Nephron progenitor cell (in vitro differentiated cells): ENCODE measurements at places on chromosomes 1 and 21.
A peak's percentile ranks its signal among the peaks of the same experiment; 100 is the strongest.

DNA sequence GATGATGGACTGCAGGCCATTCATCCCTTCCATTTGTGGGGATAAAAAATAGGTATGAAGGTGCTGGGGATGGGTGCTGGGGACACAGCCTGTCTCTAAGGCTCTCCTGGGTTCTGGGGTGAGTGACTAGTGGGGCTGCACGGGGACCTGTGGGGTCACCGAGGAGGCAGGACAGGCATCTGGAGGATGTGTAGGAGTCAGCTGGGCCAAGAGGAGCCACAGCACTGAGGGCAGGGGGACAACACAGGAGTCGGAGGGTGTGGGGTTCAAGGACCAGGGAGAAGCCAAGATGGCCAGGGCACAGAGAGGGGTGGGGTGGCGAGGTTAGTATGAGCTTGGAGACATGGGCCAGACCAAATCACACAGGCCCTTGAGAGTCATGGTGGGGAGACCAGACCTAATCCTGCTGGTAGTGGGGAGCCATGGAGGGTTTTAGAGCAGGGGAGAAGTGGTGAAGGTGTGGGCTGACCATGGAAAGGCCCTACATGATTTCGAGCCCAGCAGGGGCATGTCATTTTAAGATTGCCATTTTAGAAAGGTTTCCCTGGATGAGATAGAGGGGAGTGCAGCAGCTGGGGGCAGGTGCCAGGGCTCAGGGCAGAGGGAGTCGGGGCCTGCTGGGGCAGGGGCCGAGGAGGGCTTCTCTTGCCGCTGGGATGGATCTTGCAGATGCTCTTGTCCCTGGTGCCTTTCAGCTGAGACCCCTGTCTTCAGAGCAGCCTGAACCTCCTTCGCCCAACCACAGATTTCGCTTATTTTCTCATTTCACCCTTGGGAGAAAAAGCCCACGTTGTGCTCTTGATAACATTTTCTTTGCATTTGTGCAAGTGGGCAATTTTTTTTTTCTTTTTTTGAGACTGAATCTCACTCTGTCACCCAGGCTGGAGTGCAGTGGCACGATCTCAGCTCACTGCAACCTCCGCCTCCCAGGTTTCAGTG, 22.7 kb downstream of the SERINC2 start:
- peak overlapping the region; percentile 35 for H3K27ac ChIP-seq
- peaks cover 7% of the 10 kb centered on the region for H3K36me3 ChIP-seq
- peaks cover 11% of the 10 kb centered on the region for H3K4me1 ChIP-seq
- H3K27me3 ChIP-seq, result peaks cover 15% of the 10 kb centered on the region

- no peak overlapping the region for H3K27ac ChIP-seq
- DNase-seq, result no peak
- H3K4me3 ChIP-seq, result no peak overlapping the region
- no peaks in the 10 kb centered on the region for H3K36me3 ChIP-seq
- peaks cover 47% of the 10 kb centered on the region for H3K4me1 ChIP-seq
Observed at GRCh38 chr1:109892561-109893368, 17.9 kb upstream of the CSF1 start.

- peaks cover 45% of the 10 kb centered on the region for H3K4me1 ChIP-seq
- peak; percentile 71 for DNase-seq
Observed at GRCh38 chr1:26692211-26692792, 3.5 kb upstream of the ARID1A start.

- no peaks in the 10 kb centered on the region for H3K36me3 ChIP-seq
- no peak for DNase-seq
- no peaks in the 10 kb centered on the region for H3K4me1 ChIP-seq
- peaks cover 2% of the 10 kb centered on the region for H3K27me3 ChIP-seq
Observed at GRCh38 chr1:240417317-240417716, 194.6 kb downstream of the GREM2 start.

DNA sequence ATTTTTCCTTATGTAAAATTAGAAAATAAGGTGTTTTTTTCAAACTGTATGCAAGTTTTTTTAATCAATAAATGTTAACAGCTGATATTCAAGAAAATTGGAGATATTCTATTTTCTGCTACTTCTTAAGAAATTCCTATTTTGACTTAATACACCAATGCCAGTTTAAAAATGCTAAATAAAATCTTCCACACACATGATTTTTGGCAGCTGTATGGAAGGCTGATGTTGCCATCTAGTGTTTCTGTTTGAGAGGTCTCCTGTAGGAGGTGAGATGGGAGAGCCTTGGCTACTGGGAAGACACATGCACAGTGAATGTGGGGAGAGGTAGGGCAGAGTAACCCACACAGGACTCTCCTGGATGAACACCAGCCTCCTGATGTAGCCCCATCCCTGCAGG, 29.2 kb upstream of the OR2B11 start:
- H3K36me3 ChIP-seq, result no peaks in the 10 kb centered on the region
- DNase-seq, result peak; percentile 6
- H3K27me3 ChIP-seq, result peaks cover 9% of the 10 kb centered on the region
- no peak overlapping the region for H3K4me3 ChIP-seq
- H3K27ac ChIP-seq, result no peak overlapping the region

GRCh38 chr1:191969290-191969689, 189.0 kb upstream of the RGS18 start:
- H3K27me3 ChIP-seq, result no peaks in the 10 kb centered on the region
- H3K36me3 ChIP-seq, result no peaks in the 10 kb centered on the region
- H3K27ac ChIP-seq, result peak overlapping the region; percentile 69
- no peak for DNase-seq
- H3K4me3 ChIP-seq, result no peak overlapping the region

DNA sequence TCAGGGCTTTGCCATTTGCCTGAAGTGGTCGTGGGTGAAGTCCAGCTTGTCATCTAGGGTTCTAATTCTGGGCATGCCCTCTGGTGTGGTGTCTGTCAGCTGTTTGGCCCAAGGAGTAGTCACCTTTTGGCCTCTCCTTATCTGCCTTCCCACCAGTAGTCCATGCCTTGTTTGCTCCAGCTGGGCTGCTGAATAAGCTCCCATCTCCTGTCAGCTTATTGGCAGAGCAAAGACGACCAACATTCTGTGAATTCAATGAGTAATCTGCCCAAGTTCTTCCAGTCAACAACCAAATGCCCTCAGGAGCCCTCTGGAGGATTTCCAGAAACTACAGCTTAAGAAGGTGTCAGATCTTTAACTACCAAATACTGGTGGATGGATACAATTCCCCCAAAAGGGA, 7.0 kb downstream of the BCAN start:
- no peak for DNase-seq
- no peak overlapping the region for H3K27ac ChIP-seq
- no peaks in the 10 kb centered on the region for H3K4me1 ChIP-seq
- no peaks in the 10 kb centered on the region for H3K36me3 ChIP-seq

DNA sequence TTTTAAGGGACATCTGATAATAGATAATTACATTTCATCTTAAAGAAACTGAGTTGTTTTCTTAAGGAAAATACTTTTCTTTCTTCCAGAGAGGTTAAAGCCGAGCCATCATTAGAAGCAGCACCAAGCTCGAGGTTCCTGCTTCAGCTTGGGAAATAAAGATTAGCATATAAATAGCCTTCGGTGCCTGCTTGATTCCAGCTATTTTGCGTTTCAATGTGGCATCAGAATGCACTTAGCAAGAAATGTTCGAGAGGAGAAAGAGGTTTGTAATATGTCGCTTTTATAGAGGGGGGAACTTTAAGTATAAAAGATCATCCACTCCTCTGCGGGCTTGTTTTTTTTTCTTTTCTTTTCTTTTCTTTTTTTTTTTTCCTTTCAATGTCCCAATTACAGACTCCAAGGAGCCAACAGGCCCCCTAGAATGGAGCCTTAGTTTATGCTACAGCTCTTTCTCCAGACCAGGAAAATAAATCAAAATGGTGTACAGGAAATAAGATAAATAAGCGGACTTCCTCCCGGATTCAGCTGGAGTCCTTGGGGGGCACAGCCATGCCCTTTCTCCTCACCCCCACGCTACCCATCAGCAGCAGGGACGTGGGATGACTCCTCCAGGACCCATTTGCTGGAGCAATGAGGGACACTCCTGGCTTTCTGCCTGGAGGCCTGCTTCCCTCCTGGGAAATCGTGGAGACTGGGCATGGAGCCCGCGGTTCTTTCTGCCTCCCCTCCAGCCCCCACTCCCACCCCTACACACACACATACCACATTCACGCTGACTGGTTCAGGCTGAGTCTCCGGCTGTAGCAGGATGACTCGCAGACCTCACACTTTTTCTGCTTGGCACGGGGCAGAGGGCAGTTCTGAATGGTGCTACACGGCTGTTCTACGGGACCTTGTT, 131.6 kb downstream of the RRAGC start:
- peak overlapping the region; percentile 35 for H3K4me3 ChIP-seq
- peaks cover 78% of the 10 kb centered on the region for H3K27me3 ChIP-seq
- H3K36me3 ChIP-seq, result no peaks in the 10 kb centered on the region
- no peak for DNase-seq
- peak overlapping the region; percentile 18 for H3K27ac ChIP-seq
- peaks cover 35% of the 10 kb centered on the region for H3K4me1 ChIP-seq

GRCh38 chr21:34687065-34687464, 18.3 kb downstream of the CLIC6 start:
- H3K36me3 ChIP-seq, result peaks cover 7% of the 10 kb centered on the region
- H3K4me1 ChIP-seq, result peaks cover 41% of the 10 kb centered on the region
- no peak overlapping the region for H3K27ac ChIP-seq
- H3K27me3 ChIP-seq, result peaks cover 12% of the 10 kb centered on the region
- DNase-seq, result no peak

- H3K27ac ChIP-seq, result no peak overlapping the region
- peaks cover 12% of the 10 kb centered on the region for H3K36me3 ChIP-seq
- H3K4me1 ChIP-seq, result no peaks in the 10 kb centered on the region
- peak; percentile 4 for DNase-seq
- peaks cover 8% of the 10 kb centered on the region for H3K27me3 ChIP-seq
- no peak overlapping the region for H3K4me3 ChIP-seq
Observed at GRCh38 chr21:34243562-34243961, 120.2 kb upstream of the KCNE2 start.

GRCh38 chr1:231420299-231420958, 1.7 kb downstream of the EGLN1 start:
- DNase-seq, result no peak
- peak overlapping the region; percentile 95 for H3K4me3 ChIP-seq
- peaks cover 58% of the 10 kb centered on the region for H3K4me1 ChIP-seq
- peak overlapping the region; percentile 93 for H3K27ac ChIP-seq
- peaks cover 6% of the 10 kb centered on the region for H3K36me3 ChIP-seq

- no peaks in the 10 kb centered on the region for H3K36me3 ChIP-seq
- peaks cover 13% of the 10 kb centered on the region for H3K4me1 ChIP-seq
- H3K27me3 ChIP-seq, result peaks cover 3% of the 10 kb centered on the region
Observed at GRCh38 chr1:91948501-91949355, 473 bp upstream of the BRDT start.

DNA sequence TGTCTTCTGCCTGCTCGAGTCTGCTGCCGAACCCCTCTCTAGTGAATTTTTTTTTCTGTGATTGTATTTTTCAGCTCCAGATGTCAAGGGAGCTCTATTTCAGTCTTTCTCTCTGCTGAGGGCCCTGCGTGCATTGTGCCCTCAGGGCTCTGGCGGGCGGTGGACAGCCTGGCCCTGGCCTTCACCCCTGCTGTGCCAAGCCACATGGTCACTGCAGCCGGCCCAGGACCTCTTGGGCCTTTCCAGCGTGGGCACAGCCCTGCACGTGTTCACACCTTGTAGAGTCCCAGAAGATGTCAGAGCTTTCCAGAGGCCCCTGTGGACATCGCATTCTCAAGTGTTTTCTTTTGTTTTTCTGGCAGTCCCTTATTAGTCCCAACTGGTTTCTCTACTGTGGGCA, 55.7 kb downstream of the PCNT start:
- no peak overlapping the region for H3K4me3 ChIP-seq
- no peak for DNase-seq
- H3K27me3 ChIP-seq, result peaks cover 4% of the 10 kb centered on the region
- H3K36me3 ChIP-seq, result peaks cover 78% of the 10 kb centered on the region
- no peak overlapping the region for H3K27ac ChIP-seq
